Astrocyte of the spinal cord (primary cell): ENCODE measurements at places on chromosomes 11 and 22.

- no peak for DNase-seq
Measured at GRCh38 chr11:94000659-94001058, 20.5 kb upstream of the HEPHL1 start.

DNA sequence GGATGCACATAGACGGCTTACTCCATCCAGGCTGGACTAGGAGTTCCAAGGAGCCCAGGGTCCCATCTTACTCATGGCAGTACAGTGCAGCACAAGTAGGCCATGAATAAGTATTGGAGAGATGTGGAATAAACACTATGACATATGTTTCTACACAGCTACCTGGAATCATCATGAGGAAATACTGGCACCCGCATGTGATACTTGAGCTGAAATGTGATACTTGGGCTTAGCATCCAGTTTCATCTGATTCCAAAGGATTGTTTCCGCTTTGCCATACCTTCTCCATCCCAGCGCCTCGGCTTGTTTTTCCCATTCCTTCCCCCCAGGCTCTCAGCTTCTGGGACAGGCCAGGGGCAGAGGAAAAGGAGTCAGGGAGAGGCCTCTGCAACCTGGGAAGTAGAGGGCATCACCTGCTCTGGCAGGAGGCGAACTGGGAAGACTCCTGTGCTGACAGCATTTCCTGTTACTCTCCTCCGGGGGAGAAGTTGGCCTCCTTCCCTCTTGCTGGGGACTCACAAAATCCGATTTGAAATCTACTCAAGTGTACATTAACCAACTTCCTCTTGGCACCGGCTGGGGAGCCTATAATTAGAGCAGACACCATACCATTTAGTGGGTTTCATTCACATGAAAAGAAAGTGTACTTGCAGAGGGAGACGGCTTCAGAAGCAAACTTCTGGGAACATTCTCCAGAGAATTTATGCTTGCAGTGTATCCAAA is 187.8 kb downstream of the MIAT start:
- peak; percentile 3 for DNase-seq

GRCh38 chr22:17945888-17946648 is 78.3 kb downstream of the MICAL3 start:
- no peak for DNase-seq

DNA sequence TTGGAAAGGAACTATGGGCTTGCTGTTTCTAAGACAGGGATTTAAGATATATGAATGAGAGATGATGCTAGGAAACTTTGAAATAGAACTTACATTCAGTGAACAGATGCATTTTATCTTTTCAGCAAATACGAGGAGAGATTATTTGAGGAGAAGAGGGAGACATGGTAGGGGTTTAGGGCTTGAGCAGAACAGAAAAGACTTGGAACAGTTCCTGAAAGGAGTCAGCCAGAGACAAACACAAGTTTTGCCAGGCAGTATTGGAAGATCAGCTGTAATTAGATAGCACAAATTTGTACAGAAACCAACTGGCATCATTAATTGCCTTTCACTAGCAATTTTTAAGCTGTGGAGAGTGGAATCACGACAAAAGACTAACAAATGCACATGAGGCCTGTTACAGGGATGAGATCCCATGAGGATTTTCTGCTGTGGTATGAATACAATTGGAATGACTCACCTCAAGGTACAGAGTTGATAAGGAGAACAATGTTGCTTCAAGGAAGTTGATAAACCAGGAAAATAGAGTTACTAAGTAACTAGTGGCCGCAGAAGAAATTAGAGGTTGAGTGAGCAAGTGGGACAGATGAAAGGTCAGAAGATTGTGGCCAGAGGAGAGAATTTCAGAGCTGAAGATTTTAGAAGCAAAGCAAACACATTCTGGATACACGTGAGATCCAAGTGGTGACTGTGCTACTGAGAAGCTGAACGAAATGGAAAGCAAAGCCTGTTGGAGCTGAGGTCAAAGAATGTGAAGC is 67.9 kb downstream of the CYB5R2 start:
- DNase-seq, result peak; percentile 47

DNA sequence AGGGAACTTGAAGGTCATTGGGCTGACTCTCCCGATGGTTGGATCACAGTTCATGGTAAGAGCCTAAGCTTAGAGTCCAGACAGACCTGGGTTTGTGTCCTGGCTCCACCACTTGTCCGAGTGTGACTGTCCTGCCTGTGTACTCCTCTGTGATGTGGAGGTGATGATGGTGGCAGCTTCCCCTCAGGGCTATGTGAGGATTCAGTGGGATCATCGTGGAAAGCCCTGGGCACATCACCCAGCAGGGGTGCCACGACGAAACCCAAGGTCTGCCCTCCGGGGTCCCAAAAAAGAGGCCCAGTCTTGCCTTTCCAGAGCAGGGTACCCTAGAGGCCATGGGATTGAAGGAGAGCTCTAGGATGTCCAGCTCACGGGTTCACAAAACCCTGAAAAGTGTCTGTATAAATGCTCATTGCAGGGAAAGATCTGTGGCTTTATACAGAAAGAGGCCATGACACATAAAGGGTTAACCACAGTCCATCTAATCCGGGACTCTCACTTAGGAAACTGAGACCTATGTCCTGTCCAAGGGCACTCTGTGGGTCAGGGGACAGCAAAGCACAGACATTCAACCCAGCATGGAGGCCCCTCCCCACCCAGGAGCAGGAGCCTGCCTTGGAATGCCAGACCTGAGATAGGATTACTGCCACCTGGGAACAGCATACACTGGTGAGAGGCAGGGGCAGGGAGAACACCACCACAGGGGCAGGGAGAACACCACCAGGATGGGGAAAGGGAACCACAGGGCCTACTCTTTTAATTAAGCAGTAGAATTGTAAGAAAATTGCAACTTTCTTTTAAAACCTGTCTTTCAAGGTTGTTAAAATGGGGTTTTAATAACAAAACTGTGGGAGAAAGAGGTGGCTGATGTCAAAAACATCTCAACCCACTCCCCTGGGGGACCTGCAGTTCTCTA is 51.3 kb downstream of the IGLL5 start:
- DNase-seq, result no peak

GRCh38 chr22:45585437-45585755 is 82.7 kb downstream of the FBLN1 start:
- peak; percentile 53 for DNase-seq

- DNase-seq, result no peak
Measured at GRCh38 chr11:118263695-118264568, at the start of gene MPZL2. Gene MPZL2 (minus strand): TSS chr11:118264297. CDS start chr11:118264153, 144 bp downstream.

DNA sequence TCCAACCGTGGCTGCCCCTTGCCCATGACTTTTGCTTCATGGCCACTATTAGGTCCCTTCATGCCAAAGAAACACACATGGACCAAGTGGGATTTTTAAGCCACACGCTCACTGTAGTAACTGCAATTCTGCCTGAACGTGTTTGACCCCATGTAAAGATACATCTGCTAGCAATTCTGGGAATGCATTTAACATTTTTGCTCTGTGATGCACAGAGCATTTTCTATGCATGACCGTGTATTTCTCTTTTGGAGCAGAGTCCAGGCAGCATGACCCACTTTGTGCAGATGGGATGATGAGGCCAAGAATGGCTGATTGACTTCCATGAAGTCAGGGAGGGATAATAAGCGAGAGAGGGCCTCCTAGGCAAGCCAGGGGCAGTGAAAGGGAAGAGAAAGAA is 108.5 kb downstream of the TP53I11 start:
- DNase-seq, result peak; percentile 85

- no peak for DNase-seq
Measured at GRCh38 chr22:30857791-30858190, 110.8 kb downstream of the MORC2 start.

- no peak for DNase-seq
Measured at GRCh38 chr11:60280412-60280811, at the start of gene MS4A4A. Gene MS4A4A (plus strand): TSS chr11:60280666. CDS start chr11:60280676, 10 bp downstream.

- no peak for DNase-seq
Measured at GRCh38 chr11:72832301-72833082, 18.3 kb downstream of the ATG16L2 start.

DNA sequence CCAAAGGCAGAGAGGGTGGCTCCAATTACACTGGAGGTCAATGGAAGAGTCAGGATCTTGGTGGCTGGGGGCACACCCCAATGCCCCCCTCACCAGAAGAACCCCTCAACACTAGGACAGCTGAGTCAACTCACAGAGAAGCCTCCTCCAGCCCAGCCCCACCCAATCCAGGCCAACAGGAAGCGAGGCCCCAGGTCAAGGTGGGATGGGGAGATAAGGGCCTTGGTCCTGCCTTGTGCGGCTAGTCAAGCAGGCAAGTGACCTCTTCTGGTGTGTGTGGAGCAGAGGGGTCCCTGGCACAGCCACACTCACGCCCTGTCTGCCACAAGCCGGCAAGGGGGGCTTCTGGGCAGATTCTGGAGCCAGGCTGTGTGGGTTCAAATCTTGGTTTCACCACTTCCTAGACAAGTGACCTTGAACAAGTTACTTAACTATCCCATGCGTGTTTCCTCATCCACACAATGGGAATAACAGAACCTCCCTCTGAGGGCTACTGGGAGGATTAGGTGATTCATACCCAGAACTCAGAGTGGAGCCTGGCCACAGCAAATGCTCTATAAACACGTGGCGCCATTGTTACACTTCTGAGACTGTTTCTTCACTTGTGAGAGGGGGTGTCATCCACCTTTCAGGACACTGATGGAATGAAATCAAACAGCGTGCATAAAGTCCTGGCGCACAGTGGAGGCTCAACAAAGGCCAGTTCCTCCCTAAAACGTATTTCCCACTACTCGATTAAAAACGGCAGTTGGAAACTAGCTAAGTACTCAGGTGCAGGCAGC is 3.2 kb downstream of the TTLL12 start:
- DNase-seq, result peak; percentile 45

DNA sequence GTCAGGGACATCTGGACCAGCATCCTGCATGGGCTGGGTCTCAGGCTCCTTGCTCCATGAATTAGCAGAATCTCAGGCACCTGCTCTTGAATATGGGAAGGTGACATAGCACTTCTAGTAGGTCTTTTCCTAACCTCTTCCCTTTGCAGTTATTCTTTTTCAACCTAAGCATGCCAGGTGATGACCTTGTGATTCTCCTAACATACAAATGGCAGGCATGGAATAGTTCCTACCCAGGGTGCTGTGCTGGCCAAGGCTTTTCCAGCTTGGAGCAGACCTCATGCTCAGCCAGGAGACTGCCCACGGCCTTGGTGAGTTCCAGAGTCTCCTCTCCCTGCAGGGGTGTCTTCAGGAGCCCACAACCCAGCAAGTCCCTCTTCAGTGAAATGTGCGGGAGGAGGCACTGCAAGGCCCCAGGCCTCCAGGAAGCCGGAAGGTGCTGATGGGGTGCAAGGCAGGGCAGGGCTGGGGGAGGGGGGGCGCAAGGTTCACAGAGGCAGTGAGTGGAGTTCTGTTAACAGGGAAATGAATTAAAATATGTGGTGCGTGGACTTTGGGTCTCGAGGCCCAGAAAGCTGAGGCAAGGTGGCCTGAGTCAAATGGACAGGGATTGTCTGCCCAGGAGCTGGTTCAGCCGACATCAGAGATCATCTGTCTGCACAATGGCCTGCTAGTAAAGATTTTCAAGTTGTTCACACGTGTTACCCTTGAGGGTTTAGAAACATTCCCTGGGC is 75.9 kb upstream of the SEPTIN5 start:
- DNase-seq, result no peak

DNA sequence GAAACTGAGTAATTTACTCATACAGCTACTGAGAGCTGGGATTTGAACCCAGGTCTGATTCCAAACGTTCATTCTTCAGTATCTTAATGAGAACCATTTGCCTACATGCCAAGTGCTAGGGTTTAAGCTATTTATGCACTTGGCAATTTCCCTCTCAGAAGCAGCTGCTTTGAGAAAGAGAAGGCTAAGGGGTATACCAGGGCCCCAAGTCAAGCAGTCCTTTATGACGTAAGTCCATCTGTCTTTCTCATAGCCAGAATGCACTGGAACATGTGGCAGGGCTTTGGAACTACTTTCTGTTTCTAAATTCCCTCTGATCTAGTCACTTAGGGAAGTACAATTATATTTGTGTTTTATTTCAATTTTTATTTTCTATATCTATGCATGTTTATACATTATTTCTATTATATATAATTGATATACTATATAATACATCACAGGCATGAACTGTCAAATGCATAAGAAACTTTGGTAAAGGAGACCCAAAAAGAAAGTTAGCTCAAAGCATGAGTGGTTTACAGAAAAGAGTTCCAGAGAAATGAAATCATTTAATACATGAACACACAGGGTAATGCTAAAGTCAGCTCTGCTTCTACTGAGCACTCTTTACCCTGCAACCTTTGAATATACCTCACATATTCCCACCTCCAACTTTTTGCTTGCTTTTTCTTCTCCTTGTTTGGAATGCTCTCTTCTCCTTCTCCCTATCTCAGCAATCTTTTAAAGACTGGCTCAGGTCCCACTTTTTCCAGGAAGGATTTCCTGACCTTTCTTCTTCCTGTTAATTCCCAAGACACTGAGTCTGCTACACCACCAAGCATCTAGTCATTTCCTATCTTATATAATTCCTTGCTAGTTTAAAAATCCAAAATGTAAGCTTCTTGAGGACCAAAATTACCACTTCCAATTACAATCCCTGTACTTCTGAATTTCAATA is 80.5 kb upstream of the GDPD4 start:
- peak; percentile 45 for DNase-seq

DNA sequence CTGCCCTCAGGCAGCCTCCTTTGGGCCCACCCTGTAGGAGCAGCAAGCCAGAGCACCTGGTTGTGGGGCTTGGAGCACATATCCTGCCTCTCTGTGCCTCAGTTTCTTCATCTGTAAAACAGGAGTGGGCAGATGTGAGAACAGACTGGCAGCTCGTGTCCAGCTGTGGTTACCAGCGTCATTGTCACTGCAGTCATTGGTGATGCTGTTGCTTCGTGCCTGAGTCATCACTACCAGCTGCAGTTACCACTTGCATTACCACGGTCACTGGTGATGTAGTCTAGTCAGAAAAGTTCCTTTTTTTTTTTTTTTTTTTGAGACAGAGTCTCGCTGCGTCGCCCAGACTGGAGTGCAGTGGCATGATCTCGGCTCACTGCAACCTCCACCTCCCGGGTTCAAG is 20.4 kb downstream of the RSPH14 start:
- DNase-seq, result no peak

GRCh38 chr11:64318766-64319761 is 1.1 kb downstream of the PRDX5 start:
- DNase-seq, result no peak

DNA sequence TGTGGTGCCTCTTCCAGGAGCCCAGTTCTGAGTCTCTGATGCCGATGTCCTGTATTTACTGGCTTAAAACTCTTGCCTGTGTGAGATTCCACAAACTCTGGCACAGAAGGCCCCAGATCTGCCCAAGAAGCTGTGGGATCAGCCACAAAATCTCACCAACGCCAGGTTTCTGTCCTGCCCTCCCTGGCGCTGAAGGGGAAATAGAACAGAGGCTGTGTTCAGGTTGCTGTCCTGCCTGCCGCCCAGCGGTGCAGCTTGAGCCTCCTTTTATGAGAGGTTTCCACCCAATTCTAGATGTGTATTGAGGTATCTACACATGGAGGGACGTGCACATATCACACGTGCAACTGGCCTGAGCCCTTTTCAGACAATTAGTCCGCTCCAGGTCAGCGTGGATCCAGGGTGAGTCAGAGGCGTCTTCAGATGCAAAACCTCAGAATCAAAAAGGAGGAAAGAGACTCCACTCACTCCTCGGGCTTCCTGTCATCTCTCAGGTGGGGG is 2.2 kb downstream of the TMEM80 start:
- peak; percentile 55 for DNase-seq

GRCh38 chr11:69013009-69013951 is at the start of gene MRGPRF:
Gene MRGPRF (minus strand): TSS chr11:69013246. CDS start chr11:69009901, 3,345 bp downstream.
- DNase-seq, result peak; percentile 82
